ENCODE measurements at places on chromosomes 12 and 14. TPM values are rescaled to one million over a fixed set of nuclear protein-coding genes. Genes with fewer than 3 reads are reported as not detected.

DNA sequence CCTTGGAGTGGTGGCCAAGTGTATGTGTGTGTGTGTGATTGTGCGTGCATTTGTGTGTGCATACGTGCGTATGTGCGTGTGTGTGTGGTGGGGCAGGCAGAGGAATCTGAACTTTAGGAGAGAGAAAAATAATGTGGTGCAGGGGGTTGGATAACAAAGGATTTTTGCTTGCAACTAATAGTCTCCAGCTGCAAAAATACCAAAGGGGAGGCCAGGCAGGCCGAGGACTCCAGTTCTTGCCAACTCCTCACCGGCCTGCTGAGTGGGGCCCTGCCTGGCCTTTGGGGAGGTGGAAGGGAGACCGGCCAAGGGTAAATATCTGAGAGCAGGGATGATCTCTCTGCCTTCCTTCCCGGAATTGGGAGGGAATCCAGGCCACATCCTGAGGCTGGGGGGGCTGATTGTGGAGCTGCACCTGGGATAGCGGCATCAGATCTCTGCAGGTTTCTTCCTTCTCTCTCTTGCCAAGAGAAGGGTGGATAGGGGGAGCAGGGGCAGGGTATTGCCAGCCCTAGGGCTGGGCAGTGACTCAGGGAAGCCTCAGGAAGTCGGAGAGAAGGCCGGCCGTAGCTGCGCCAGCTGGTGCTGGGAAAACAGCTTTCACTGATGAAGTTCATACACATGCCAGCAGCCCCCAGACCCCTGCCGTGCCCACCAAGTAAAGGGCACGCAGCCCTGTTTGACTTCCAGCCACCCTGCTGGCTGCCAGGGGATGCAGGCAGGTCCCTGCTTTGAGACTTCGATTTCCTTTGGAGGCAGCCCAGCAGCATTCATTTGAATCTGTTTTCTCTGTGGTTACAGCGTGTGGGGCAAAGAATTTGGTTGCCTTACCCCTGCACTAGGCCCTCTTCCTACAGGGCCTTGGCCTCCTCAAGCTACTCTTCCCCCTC lies 4.6 kb upstream of the LRP1-AS start:
- peak; percentile 95 for DNase-seq

- no peak for DNase-seq
Measured at GRCh38 chr12:64184216-64184615, 37.9 kb downstream of the KICS2 start.

The OR4E2 gene
- total RNA-seq: not detected

GRCh38 chr14:50531595-50532501 lies 521 bp downstream of the MAP4K5 start:
- peak; percentile 32 for DNase-seq

The PZP gene
- not detected for total RNA-seq

GRCh38 chr12:52260361-52261207 lies 13.9 kb upstream of the KRT86 start:
- DNase-seq: no peak

GRCh38 chr12:110262442-110263388 lies 18.3 kb upstream of the ATP2A2 start:
- no peak for DNase-seq

- peak; percentile 36 for DNase-seq
Measured at GRCh38 chr14:105165761-105166485, 2.7 kb downstream of the JAG2 start.

The SMCO2 gene
- not detected for total RNA-seq

GRCh38 chr14:21874167-21874566 lies 200.5 kb upstream of the OR4E1 start:
- no peak for DNase-seq

- DNase-seq: no peak
Measured at GRCh38 chr12:120847392-120847791, 56.8 kb downstream of the SPPL3 start.
